ENCODE measurements at places on chromosomes 2 and 18. TPM values are rescaled to one million over a fixed set of nuclear protein-coding genes. Genes with fewer than 3 reads are reported as not detected.

GRCh38 chr2:239169311-239170048 is 231.3 kb downstream of the HDAC4 start:
- DNase-seq, result no peak

GRCh38 chr2:100620481-100620880 is 57.7 kb downstream of the PDCL3 start:
- peak; percentile 18 for DNase-seq

- no peak for DNase-seq
Measured at GRCh38 chr18:42915299-42915698, 200.2 kb downstream of the RIT2 start.

- DNase-seq, result no peak
Measured at GRCh38 chr2:206213514-206213845, 53.8 kb downstream of the EEF1B2 start.

GRCh38 chr18:24208270-24209035 is 69.6 kb downstream of the CABYR start:
- DNase-seq, result no peak

DNA sequence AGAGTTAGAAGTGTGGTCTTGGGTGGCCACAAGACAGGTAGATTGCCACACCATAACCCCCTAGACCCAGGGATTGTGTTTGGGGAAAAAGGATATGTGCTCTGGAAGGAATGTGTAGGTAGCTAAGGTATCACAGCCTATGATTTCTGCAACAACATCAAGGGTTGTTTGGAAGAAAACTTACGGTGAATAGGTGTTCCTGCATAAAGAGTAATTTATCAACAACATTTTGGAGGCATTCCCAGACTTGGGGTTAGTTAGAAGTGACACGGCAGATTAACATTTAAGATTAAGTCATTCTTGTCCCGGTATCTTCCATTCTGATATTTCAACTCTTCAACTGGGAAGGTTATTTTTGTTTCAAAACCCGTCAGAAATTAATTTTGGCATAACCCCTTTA is 65.5 kb downstream of the SPP2 start:
- DNase-seq, result no peak

DNA sequence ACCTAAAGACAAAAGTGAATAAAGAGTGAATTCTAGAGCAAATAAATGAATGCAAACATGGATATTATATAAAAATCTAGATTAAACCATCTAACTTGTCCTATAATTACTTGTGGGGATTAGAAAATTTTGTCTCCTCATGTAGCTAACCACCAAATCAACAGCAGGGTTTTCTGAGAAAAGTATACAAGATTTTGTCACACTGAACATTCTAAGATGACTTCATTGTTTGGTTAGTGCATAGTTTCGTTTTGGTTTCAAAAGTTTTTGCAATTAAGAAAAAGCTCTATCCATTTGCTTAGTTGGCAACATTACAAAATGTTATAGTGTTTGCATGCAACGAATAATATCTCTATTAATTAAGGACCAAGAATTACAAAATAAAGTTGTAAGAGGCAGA is 125.0 kb downstream of the LRP2 start:
- DNase-seq, result no peak

MYCN gene
- not detected for total RNA-seq

DNA sequence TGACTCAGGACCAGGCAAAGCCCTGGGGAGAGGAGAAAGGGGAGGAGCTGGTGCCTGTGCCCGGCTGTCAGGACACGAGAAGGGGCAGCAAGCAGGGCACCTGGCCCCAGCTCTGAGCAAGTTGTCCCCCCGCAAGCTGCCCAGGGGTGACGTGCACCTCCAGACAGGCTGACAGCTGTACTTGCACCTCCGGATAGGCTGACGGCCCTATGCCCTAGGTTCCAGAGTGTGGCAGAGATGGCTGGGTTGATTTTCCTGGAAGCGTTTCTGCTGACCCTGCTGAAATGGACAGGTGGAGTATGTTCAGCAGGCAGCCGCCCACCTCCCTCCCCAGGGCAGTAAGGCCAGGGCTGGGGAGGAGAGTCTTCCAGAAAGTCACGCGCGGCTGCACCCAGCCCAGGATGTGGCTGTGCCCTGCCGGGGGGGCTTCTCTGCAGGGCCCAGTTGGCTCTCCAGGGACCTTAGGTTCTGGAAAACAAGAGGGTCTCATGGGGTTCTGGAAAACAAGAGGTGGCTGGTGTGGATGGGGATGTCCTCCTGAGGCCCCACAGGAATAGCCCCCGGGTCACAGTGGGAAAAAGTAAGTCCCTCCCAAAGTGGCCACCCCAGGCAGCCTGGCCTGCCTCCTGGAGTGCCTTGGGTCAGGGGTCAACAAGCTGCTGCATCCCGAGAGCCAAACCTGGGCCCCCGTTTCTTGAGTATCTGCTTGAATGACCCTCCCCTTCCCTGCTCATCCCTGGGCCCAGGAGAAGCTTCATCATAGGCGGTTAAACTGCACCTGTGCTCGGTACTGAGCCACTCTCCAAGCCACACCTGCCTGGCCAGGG is 71.4 kb upstream of the OTOS start:
- no peak for DNase-seq

GRCh38 chr18:24543795-24544498 is 83.5 kb downstream of the HRH4 start:
- no peak for DNase-seq

- DNase-seq, result no peak
Measured at GRCh38 chr2:195694553-195694952, 37.5 kb downstream of the SLC39A10 start.

- DNase-seq, result no peak
Measured at GRCh38 chr18:25950321-25950720, 140.1 kb downstream of the SS18 start.

ALPG gene
- total RNA-seq, result not detected

EHD3 gene
- total RNA-seq, result 0.05 TPM

DNA sequence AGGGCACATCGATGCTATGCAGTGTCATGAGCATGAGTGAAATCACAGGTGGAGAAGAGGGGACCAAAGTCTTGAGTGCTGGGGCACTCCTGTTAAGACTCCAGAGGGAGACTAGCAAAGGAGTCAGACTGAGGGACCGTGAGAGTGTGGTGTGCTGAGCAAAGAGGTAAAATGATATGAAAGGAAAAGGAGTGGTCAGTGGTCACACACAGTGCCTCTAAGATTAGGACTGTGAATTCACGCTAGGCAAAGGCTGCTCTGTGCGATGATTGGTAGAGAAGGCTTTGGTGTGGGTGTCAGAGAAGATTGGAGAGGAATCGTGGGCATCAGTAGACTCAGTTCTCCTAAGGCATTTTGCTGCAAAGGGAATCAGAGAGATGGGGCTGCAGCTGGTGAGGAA is 12.8 kb downstream of the SOCS6 start:
- DNase-seq, result no peak

DNA sequence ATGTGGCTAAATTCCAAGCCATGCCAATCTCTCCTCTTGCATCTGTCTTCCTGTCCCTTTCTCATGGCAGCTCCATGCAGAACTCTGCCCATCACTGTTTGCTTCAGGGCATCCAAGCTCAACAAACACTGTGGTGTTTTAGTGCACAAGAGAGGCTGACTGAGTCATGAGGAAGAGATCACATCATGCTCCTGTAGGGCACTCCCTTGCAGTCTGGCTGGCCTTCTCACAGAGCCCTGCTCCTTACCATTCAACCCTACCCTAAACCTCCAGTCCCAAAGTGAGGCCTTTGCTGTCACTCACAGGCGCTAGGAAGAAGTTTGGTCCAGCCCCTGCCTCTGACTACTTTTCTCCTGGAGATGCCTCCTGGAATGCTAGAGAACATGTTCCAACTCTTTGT is 194.0 kb downstream of the LRATD1 start:
- DNase-seq, result no peak
